ENCODE measurements at places on chromosomes 5 and 9.

DNA sequence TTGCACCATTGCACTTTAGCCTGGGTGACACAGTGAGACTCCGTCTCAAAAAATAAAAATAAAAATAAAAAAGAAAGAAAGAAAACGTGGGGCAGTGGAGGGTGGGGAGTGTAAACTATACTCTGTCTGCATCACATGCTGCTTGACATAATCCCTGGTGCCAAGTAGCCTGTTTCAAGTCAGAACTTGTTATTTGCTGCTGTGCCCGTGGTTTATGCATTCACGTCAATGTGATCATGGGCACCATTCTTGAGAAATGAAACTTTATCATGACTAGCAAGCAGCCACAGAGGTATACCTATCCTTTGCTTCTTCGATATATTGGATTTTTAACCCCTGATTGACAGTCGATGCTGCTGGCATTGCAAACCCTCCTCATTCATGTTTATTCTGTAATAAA is 4.1 kb upstream of the SMU1 start:
- no peak for DNase-seq

GRCh38 chr9:97767891-97768290 is 70.8 kb upstream of the XPA start:
- no peak for DNase-seq

GRCh38 chr5:105640328-105640727 is 2030.4 kb downstream of the EFNA5 start:
- no peak for DNase-seq

DNA sequence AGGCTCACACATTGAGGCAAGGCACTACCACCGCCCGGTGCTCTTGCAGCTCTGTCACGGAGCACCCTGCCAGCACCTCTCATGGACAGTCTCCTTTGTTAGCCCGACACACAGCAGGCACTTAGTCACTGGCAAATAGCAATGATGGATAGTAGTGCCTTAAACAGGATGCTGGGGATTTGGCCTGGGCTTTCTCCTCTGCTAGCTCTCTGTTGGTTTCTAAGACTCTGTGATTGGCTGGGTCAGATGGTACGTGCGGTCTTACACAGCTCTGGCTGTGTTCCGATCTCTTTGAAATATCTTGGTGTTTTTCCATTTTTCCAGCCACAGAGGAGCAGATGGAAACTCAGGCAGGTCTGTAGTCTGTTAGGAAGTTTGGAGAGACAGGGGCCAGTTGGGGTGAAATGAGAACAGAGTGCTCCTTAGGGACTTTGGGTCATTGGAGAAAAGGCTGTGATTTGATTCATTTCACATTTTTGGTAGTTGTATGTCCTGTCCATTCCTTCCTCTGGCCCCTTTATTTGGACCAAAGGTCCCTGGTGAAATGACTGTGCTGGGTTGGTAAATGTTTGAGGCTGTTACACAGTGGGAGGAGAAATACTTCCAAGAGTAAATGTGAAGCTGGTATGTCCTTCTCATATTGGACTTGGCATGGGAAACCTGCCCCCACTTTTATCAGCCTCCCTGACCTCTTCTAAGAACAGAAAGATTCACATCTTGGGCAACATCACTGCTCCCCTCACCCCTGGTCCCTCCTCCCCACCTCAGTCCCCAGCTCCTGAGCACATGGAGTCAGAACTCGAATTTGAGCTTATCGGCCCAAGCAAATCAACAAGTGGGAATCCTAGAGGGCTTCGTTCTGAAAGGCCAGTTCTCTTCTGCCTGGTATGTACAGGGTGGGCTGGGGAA is 3.4 kb downstream of the SMIM3 start:
- DNase-seq, result peak; percentile 80

DNA sequence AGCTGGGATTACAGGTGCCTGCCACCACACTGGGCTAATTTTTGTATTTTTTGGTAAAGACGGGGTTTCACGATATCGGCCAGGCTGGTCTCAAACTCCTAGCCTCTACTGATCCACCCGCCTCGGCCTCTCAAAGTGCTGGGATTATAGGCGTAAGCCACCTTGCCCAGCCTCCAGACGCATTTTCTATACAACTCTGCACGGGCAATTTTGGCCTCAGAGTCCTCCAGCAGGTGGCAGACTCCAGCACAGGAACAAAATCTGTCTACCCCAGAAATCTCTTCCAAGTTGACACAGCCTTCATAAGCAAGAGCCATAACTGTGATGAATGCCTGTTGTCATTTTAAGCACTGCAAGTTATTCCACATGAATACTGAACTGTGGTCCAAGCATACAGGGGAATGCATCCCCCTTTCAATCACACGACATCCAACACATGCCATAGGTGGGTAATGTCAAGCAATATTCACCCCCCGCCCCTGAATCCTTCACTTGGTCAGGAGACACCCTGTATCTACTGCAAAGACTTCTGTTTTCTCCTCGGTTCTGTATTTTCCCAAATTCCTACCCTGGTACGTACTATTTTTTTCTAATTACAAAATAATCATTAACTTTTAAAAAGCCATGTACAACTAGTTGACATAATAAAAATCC is 50.8 kb downstream of the ALDH7A1 start:
- no peak for DNase-seq

GRCh38 chr9:119029886-119030285 is 339.3 kb downstream of the BRINP1 start:
- DNase-seq, result no peak

- DNase-seq, result no peak
Observed at GRCh38 chr5:56543441-56544388, 271.6 kb upstream of the MAP3K1 start.

GRCh38 chr5:98940581-98940980 is 11.8 kb upstream of the CHD1 start:
- DNase-seq, result peak; percentile 61

- no peak for DNase-seq
Observed at GRCh38 chr5:109234381-109234780, 175.4 kb downstream of the PJA2 start.

GRCh38 chr5:58327289-58327688 is 132.6 kb downstream of the PLK2 start:
- no peak for DNase-seq

GRCh38 chr9:137750566-137750965 is 127.0 kb upstream of the CACNA1B start:
- DNase-seq, result no peak

- DNase-seq, result no peak
Observed at GRCh38 chr9:108832179-108832500, 23.6 kb downstream of the ACTL7B start.

GRCh38 chr5:118883362-118883761 is 105.0 kb downstream of the DTWD2 start:
- no peak for DNase-seq

- no peak for DNase-seq
Observed at GRCh38 chr9:137462396-137462985, 3.4 kb upstream of the NSMF start.

GRCh38 chr9:38380872-38381534 is 11.5 kb upstream of the ALDH1B1 start:
- no peak for DNase-seq

- DNase-seq, result no peak
Observed at GRCh38 chr9:104911032-104911607, 16.8 kb downstream of the ABCA1 start.

DNA sequence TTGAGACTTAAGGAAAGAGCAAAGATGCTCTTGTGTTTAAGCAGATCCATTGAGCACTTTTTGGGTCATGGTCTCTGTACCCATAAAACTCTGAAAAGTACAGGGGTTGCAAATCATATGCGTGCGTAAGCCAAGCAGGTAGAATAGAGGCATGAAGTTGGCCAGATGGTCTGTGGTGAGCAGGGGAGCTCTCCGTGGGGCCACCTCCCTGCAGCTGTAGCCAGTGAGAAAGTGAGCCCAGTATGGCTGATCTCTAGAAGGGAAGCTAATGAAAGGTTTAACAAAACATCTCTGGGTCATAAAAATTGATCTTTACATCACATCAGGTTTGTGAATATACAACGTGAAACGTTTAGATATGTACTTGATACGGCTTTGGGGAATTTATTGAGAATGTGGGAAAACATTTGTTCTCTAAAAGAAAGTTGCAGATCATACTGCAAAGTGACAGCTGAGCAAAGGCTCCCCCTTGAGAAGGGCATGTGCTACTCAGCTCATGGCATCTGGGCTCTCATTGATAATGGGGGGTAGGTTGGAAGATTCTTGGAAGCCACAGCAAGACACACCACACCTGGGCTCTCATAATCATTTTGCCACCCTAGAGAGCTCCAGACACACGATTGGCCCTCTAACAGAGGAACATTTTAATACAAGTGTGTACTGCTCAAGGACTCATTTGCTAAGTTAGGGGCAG is 30.6 kb downstream of the SH3GL2 start:
- no peak for DNase-seq

- DNase-seq, result peak; percentile 73
Observed at GRCh38 chr9:1979741-1980367, 35.3 kb upstream of the SMARCA2 start.

- DNase-seq, result no peak
Observed at GRCh38 chr5:156350256-156350655, 23.3 kb downstream of the SGCD start.

DNA sequence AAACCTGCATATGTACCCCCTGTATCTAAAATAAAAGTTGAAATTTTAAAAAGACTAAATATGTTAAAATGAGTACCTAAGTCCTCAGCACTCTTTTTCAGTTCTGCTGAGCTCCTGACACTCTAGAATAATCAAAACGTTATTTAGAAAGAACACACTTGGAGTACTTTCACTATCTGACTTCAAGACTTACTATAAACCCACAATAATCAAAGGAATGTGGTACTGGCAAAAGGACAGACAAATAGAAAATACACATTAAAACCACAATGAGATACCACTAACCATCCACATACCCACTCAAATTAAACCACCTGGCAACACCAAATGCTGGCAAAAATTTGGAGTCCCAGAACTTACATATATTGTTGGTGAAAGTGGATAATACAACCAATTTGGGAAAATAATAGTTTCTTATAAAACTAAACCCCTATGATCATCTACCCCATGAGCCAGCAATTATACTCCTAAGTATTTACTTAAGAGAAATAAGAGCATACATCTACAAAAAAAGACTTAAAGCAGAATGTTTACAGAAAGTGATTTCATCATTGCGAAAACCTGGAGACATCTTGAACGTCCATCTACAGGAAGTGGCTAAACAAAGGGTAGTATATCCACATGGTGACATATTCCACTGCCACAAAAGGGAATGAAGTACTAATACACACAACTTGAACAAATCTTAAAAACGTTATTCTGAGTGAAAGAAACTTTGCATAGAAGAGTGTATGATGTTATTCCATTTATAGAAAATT is 12.8 kb upstream of the PRSS3 start:
- DNase-seq, result no peak

GRCh38 chr5:131250751-131251475 is 12.9 kb upstream of the CDC42SE2 start:
- no peak for DNase-seq

- no peak for DNase-seq
Observed at GRCh38 chr9:136185066-136185465, 19.9 kb downstream of the LHX3 start.

DNA sequence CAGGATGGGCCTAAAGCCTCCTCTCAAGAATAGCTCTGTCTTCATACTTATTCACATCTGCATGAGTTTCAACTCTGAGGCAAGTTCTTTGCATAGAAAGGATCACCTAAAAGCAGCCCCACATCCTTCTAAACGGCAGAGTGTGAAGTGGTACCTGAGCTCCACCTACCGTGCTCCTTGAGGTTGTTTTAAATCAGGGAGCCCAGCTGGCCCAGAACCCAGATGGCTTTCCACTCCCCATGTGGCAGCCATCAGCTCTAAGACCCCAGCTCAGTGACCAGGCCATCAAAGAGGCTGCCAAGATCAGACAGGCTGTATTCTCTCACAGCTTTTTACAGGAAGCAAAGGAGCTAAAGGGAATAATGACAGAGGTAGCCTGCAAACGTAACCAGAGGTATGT is 299.3 kb downstream of the RASEF start:
- DNase-seq, result no peak

- DNase-seq, result no peak
Observed at GRCh38 chr9:87505869-87506678, 8.4 kb downstream of the DAPK1 start.

GRCh38 chr5:115388240-115388639 is 91.8 kb upstream of the CCDC112 start:
- no peak for DNase-seq

DNA sequence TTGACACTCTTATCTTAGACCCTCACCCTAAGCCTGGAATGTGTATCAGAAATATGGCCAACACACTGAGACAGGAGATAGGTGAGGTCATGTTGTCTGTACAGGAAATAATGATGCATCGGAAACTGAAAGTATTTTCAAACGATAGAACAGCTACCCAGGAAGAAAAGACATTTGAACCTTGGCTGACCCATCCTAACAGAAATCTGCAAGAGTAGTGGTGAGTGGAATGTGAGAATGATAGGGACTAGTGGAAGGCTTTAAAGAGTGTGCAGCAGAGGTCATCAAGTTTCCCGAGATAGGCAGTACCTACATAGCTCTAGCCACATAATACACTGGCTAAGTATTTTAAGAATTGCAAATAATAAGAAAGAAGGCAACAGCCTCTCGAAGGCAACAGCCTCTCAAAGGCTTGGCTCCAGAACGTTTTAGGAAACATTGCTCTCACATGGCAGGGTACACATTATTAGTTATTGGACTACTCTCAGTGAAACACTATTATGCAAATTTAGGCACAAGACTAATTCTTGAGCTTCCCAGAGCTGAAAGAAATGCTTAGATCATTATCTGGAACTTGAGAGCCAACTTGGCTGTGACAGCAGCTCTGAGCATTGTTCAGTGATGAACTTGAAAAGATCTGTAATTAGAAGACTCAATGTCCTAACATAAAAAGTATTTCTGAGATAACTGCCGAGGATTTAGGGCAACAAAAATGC is 133.1 kb upstream of the FBXL7 start:
- no peak for DNase-seq

DNA sequence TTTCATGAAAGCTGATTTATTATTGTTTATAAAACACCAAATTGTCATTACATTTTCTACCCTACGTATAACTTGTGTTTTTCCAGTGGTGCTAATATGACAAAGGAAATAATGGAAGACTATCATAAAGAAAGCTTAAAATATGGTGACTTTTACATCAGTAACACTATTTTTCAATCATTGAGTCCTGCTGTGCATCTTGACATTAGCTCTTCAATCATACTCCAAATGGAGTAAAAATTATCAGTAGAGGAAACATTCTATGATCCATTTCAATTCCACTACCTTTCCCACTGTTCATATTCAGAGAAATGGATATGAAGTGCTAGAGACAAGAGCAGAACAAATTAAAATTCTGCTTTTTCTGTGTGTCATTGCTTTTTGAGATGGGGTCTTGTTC is 536.6 kb downstream of the RAB3C start:
- no peak for DNase-seq

DNA sequence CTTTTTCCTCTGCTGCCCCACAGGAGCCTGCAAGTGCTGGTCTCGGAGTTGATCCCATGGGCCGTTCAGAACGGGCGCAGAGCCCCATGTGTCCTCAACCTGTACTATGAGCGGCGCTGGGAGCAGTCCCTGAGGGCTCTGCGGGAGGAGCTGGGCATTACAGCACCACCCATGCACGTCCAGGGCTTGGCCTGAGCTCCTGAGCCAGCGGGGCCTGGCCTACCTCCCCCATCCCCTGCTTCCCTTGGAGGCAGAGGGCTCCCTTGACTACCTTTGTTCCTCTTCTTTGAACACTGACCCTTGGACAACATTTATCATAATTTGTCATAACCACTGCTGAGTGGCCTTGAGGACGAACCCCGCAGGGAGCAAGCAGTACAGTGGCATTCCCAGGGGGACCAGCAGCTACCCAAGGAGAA is 6.9 kb upstream of the SLC27A4 start:
- DNase-seq, result no peak

- DNase-seq, result no peak
Observed at GRCh38 chr9:95570646-95571045, 53.9 kb upstream of the PTCH1 start.

- DNase-seq, result no peak
Observed at GRCh38 chr5:174409971-174410370, 314.4 kb upstream of the MSX2 start.

- no peak for DNase-seq
Observed at GRCh38 chr9:92728831-92729734, 35.5 kb downstream of the BICD2 start.

Measured in left hindlimb (tissue), 1 donor.